ENCODE measurements at places on chromosomes 6 and 20.

GRCh38 chr6:28586324-28586723, 60.6 kb downstream of the GPX5 start:
- no peak for DNase-seq

- no peak for DNase-seq
Measured at GRCh38 chr6:13163161-13163944, 165.0 kb downstream of the TBC1D7 start.

DNA sequence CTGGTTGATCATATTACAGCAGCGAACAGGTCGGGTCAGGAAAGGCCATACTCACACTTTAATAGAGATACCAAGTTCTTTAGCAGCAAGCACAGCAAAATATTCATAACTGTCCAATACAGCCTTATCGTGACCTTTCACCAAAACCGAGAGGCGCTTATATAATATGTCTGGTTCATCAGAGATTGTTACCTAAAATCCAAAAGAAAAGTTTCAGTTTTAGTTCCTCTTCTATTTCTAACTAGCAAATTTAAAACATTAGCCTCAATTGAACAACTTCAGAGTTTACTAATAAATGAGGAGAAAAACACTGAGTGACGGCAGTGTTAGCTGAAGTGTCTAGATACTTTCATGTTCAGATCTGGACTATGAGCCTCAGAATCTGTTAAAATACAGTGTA, 5.9 kb downstream of the MRPS10 start:
- no peak for DNase-seq

- DNase-seq, result no peak
Measured at GRCh38 chr20:11204926-11205768, 531.3 kb upstream of the JAG1 start.

DNA sequence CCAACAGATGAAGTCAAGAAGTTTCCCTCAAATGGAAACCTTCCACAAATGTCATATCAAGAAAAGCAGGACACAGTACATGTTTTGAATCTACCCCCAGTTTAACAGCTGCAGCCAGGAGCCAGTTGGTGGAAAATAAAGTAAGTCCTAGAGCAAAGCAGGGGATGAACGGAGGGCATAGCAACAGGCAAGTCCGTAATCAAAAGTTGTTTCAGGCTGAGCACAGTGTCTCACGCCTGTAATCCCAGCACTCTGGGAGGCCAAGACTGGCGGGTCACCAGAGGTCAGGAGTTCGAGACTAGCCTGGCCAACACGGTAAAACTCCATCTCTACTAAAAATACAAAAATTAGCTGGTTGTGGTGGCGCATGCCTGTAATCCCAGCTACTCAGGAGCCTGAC, 2.4 kb upstream of the SALL4 start:
- DNase-seq, result no peak

GRCh38 chr6:133964052-133964451, 11.0 kb downstream of the TBPL1 start:
- no peak for DNase-seq

- no peak for DNase-seq
Measured at GRCh38 chr20:20231528-20232298, 136.2 kb upstream of the INSM1 start.

Measured in effector memory CD8-positive, alpha-beta T cell (primary cell).